ENCODE measurements at places on chromosomes 2 and 18. TPM values are rescaled to one million over a fixed set of nuclear protein-coding genes. Genes with fewer than 3 reads are reported as not detected.

Gene CDH19
- total RNA-seq, result not detected

Gene IL1F10
- total RNA-seq, result not detected

Gene MOB4
- total RNA-seq, result 49.8 TPM

Gene MSTN
- not detected for total RNA-seq

Gene FEV
- total RNA-seq, result not detected

Gene FOXI3
- total RNA-seq, result 0.23 TPM

Gene LAMA3
- total RNA-seq, result 1.4 TPM
